ENCODE measurements at places on chromosomes 3 and 15. TPM values are rescaled to one million over a fixed set of nuclear protein-coding genes. Genes with fewer than 3 reads are reported as not detected.

DNA sequence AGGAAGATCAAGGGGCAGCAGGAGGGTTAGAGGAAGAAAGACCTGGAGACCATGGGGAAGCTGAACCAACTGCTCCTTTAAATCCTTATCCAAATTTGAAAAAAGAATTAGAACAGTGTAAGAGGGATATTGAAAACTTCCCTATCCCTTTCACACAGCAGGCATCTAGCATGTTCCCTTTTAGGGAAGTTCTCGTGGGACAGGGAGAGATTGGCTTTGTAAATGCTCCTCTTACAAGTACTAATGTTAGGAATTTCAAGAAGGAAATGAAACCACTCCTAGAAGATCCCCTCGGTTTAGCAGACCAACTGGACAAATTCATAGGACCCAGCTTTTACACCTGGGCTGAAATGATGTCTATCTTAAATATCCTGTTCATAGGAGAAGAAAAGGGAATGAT, 41.5 kb downstream of the PPCDC start:
- H3K4me1 ChIP-seq, result peaks cover 10% of the 10 kb centered on the region
- no peak overlapping the region for H3K27ac ChIP-seq
- H3K36me3 ChIP-seq, result peaks cover 13% of the 10 kb centered on the region
- H3K4me3 ChIP-seq, result no peak overlapping the region

GRCh38 chr3:32495609-32496008, 7.0 kb downstream of the CMTM6 start:
- H3K36me3 ChIP-seq, result peaks cover 7% of the 10 kb centered on the region
- no peak overlapping the region for H3K4me3 ChIP-seq
- peak overlapping the region; percentile 78 for H3K27ac ChIP-seq
- no peaks in the 10 kb centered on the region for H3K27me3 ChIP-seq

- no peak for DNase-seq
- H3K27ac ChIP-seq, result no peak overlapping the region
- H3K27me3 ChIP-seq, result peaks cover 20% of the 10 kb centered on the region
- H3K4me1 ChIP-seq, result no peaks in the 10 kb centered on the region
Observed at GRCh38 chr3:58631742-58632141, 34.8 kb downstream of the FAM3D start.

- H3K4me3 ChIP-seq, result no peak overlapping the region
- no peaks in the 10 kb centered on the region for H3K36me3 ChIP-seq
- no peaks in the 10 kb centered on the region for H3K27me3 ChIP-seq
- DNase-seq, result no peak
- H3K4me1 ChIP-seq, result no peaks in the 10 kb centered on the region
- no peak overlapping the region for H3K27ac ChIP-seq
Observed at GRCh38 chr3:146969356-146969755, 364.2 kb upstream of the PLSCR5 start.

DNA sequence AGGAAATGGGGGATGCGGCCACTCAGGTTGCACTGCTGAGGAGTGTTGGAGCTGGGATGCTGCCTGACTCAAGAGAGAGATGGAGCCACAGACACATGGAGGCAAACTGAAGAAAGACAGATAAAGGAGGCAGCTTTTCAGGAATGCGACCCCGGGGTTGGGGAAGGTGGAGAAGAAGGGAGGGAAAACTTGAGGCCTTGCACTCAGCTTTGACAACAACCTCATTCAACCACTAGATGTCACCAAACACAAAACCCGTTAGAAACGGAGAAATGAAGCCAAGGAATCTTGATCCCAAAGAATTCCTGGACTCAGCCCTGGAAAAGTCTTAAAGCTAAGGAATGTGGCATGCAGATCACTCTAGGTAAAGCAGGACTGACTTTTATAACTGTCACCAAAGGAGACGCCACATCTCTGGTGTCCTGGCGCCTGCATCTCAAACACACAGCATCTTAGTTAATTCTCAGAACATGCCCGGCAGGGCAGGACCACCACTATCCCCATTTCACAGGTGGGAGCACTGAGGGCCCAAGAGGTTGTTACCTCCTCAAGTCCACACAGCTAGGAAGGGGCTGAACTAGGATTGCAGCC, 59.6 kb upstream of the LMCD1 start:
- H3K27me3 ChIP-seq, result no peaks in the 10 kb centered on the region
- no peak overlapping the region for H3K27ac ChIP-seq
- H3K4me1 ChIP-seq, result peaks cover 18% of the 10 kb centered on the region
- H3K36me3 ChIP-seq, result peaks cover 6% of the 10 kb centered on the region

DNA sequence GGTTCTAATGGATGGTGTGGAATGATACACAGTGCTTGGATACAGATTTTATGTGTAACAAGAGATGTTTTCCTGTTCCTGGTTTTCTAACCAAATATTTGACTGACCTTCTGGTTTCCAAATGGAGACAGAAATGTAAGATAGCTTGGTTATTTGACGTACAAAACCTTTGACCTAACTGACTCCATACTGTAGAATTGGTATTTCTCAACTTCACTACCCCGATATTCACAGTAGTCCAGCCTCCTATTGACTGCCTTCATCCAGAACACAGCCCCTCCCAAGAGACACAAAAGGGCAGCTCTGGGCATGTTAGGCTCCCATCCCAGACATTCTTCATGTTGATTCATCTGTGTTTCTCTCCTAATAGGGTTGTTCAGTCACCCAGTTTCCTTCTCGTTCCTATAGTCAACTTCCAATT, 33.4 kb downstream of the MYO1E start:
- no peak for DNase-seq
- no peaks in the 10 kb centered on the region for H3K4me1 ChIP-seq
- H3K27ac ChIP-seq, result no peak overlapping the region
- H3K36me3 ChIP-seq, result peaks cover 6% of the 10 kb centered on the region

GRCh38 chr3:61857297-61857696, 295.9 kb downstream of the PTPRG start:
- no peaks in the 10 kb centered on the region for H3K36me3 ChIP-seq
- H3K27ac ChIP-seq, result no peak overlapping the region
- no peaks in the 10 kb centered on the region for H3K27me3 ChIP-seq
- no peak overlapping the region for H3K4me3 ChIP-seq
- DNase-seq, result no peak

- H3K36me3 ChIP-seq, result no peaks in the 10 kb centered on the region
- no peak overlapping the region for H3K27ac ChIP-seq
- H3K27me3 ChIP-seq, result peaks cover 4% of the 10 kb centered on the region
- no peak for DNase-seq
Observed at GRCh38 chr15:48582452-48583247, 62.9 kb downstream of the FBN1 start.

Gene GOLGA6D
- 0.13 TPM for total RNA-seq

Gene LRIG1
- total RNA-seq, result 32.4 TPM

Gene APBA2
- 41.0 TPM for total RNA-seq

Data from progenitor cell of endocrine pancreas (in vitro differentiated cells).